ENCODE measurements at places on chromosomes 6 and 20.

GRCh38 chr20:60480950-60481742 is 522.9 kb downstream of the CDH26 start:
- no peak for DNase-seq

DNA sequence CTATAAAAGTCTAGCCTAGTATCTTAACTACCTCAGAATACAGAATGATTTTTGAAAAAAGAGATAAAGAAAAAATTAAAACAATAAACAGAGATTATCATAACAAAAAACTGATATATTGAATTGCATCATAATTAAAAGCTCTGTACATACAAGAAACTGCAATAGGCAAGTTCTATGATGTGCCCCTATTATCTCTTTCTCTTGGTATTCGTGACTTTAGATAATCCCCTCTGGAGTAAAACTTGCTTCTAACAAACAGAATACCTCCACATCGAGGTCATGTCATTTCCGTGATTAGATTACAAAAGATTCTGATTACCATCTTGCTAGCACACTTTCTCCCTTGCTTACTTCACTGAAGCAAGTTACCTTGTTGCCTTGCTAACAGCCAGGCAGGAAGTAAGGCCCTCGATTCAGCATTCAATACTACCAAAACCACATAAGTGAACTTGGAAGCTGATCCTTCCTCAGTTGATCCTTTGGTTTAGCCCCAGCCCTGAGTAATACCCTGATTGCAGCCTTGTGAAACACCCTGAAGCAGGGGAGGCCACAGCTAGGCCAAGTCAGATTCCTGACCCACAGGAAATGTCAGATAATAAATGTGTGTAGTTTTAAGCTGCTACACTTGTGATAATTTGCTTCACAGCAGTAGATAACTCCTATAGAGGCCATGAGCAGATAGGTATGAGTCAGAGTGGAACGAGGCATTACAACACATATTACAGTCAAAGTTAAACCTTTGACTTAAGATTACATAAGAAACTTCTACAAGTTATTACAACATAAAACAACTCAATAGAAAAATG is 53.7 kb upstream of the TMX4 start:
- DNase-seq, result peak; percentile 41

GRCh38 chr6:105326216-105326615 is 76.7 kb downstream of the PREP start:
- no peak for DNase-seq

GRCh38 chr6:8642131-8642530 is 206.8 kb upstream of the SLC35B3 start:
- no peak for DNase-seq

GRCh38 chr6:11604215-11604614 is 66.7 kb downstream of the TMEM170B start:
- DNase-seq, result no peak

DNA sequence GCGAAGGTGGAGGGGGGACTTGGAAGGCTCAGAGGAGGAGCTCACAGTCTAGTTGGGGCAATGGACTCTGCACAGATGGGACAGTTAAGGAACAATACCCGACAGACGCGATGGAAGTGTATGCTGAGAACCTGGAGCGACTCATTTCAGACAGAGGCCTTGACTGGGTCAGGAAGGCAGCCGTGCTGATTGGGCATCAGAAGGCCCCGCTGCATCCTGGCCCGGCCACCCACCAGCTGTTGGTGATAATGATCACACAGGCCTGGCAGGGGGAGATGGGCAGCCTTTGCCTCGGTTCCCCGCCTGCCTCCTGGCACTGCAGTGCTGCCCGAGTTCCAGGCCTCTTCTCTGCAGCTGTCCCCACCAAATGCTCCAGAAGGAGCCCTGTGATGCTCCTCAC is 62.4 kb downstream of the MDGA1 start:
- DNase-seq, result no peak

GRCh38 chr6:108561742-108562502 is 1.2 kb downstream of the FOXO3 start:
- DNase-seq, result no peak

GRCh38 chr6:5682530-5682929 is 324.2 kb downstream of the NRN1 start:
- no peak for DNase-seq

DNA sequence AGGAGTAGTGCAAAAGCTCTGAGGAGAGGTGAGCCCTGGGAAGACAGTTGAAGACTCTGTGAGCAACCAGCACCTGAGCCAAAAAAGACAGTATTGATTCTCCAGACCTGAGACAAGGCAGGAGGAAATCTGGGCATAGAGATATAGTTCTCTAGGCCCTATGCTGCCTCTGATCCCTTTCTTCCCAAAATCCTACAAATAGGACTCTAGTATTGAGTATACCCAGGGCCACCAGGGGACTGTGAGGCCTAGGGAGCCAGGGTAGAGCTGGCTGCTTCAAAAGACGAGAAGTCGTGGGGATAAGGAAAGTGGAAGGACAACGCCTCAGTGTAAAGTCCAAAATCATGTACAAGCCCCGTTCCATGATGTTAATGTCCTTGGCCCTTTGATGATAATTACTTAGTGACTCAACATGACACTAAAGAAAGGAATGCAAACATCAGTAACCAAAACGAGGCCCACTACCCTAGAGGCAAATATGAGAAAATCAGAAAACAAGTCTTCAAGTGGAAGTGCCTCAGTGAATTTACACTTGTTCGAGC is 197.3 kb upstream of the PROKR2 start:
- no peak for DNase-seq

GRCh38 chr6:89888138-89888514 is 6.1 kb upstream of the GJA10 start:
- no peak for DNase-seq

DNA sequence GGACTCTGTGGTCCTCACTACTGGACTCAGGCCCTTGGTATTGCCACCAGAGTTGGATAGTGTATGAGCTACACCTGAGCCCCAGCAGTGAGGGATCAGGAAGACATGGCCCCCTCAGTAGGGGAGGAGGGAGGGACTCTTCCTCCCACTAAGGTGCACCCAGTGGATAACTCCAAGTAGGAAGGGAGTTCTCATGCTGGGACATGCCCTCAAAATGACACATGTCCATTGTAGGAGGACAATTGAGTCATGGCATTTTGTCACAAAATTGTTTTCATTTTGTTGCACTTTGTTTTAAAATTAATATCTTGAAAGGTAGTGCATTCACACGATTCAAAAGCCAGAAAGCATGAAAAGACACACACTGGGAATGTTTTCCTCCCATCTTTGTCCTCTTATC is 127.2 kb downstream of the FOXO3 start:
- no peak for DNase-seq

DNA sequence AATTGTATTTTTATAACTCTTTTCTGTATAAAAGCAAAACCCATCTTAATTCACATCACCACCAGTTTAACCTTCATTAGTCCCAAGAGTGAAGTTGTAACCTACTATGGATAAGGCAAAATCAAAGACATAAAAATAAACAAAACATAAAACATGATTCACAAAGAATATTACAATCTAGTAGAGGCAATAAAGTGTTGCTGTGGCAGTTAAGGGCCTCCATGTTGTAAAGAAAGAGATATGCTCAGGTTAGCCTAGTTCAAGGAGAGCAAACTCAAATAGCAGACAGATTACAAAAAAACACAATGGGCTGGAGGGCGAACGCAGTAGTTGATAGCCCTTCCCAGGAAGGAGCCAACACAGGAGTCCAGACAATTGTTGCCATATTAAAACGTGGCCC is 13.4 kb downstream of the LGSN start:
- DNase-seq, result no peak

DNA sequence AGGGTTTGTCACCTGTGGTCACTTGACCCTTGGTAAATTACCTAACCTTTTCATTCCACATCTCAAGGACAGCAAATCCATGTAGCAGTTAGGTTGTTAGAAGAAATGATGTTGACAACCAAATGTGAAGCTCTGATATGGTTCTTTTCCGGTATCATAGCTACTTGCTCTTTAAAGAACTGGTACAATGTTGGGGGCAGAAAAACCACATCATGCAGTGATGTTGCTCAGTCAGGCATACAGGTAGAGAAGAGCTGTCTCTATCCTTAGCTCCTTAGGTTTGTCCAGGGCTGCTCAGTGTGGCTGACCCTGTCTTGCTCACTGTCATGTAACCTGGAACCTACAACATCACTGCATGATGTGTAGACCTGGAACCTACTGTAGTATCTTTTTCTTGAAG is 135.5 kb downstream of the LRRC1 start:
- no peak for DNase-seq

GRCh38 chr6:40727271-40727670 is 140.1 kb upstream of the LRFN2 start:
- DNase-seq, result no peak

- DNase-seq, result no peak
Measured at GRCh38 chr6:156773476-156773875, 3.7 kb upstream of the ARID1B start.

DNA sequence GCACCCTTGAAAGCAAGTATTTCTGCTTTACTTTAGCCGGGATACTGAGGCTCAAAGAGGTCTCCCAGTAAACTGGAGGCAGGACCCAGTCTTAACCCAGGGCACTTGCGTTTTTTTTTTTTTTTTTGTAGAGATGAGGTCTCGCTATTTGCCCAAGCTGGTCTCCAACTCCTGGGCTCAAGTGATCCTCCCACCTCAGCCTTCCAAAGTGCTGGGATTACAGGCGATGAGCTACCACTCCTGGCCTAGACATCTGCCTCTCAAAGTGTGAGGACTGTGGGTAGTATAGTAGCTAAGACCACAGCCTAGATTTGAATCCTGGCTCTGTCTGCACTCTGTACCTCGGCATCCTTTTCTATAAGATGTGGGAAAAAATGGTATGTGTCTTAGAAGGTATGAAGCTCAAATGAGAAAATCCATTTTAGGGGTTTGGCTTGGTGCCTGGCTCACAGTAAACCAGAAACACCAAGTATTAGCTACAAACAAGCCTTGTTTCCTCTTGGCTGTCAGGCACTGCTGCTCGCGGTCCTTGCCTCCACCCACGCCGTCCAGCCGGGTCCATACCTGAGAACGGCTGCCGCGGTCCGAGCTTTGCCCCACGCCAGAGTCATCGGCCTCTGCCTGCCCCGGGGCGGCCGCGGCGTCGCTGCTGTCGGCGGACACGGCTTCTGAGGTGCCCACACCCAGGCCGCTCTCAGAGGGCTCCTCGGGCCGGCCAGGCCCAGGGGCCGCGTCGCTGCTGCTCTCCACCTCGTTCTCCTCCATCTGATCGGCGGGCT is 1.2 kb downstream of the ZNF335 start:
- no peak for DNase-seq

GRCh38 chr20:31707994-31708735 is 14.5 kb downstream of the BCL2L1 start:
- DNase-seq, result no peak

DNA sequence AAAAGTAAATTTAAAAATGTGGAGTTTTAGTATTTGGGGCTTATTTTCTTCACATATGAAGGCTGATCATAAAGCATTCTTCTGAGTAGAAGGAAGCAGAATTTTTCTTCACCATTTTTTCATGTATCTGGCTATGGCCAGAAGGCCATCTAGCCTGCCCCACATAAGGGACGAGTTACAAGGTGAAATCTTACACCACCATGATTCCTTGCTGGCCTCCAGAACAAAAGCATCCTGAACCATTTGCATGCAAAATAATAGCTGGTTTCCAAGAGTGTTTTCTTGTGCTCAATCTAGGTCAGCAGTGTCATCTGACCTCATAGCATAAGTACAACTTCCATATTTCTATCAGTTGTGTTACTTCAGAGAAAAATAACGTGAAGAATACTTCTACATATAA is 93.1 kb downstream of the BMP5 start:
- no peak for DNase-seq

DNA sequence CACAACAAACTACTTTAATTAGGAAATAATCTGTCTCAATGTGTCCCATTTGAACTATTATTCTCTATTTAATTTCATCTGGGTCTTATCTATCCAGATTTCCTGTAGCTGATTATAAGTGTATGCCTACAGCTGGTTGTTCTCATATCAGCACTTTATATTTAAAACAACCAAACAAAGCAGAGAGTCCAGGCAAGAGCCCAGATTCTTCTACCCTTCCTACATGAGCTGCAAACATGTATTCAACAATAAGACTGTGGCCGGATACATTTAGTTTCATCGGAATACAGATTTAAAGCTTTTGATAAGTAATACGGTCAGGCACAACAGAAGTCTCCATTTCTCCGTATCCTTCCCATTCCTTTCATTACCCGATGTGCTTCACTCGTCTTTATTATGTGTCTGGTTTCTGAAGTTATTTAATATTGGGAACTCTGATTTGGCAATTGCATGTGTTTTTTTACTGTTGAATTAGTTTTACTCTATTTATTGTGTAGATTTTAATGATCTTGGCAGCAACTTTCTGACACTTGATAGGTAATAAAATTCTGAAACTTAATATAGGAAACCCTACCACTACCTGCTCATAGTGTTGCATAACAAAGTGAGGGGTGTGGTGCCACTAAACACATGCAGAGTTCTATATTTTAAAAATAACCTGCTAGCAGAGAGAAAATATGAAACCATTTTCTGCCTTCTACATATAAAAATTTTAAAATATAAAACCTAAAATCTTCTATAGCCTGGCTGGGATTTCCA is 653.5 kb upstream of the PTCHD4 start:
- DNase-seq, result no peak

GRCh38 chr6:38796850-38797249 is 81.7 kb downstream of the DNAH8 start:
- no peak for DNase-seq

DNA sequence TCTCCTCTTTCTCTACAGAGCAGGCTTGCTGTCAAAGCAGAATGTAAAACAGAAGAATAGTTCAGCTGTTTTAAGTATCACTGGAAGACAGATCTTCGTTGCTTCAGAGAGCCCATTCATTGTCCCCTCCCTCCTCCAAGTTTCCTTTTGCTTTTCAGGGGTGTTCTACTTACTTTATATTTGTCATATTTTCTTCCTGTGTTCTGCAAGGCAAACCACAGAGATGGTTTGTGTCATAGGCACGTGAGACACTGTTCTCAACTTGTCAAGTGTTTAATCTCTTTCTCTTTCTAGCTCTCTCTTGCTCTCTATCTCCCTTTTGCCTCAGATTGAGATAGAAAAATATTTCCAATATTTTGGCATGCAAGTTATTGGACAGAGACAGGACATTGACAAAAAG is 228.9 kb upstream of the DEFB112 start:
- DNase-seq, result no peak

- no peak for DNase-seq
Measured at GRCh38 chr6:2508071-2508470, 242.7 kb downstream of the MYLK4 start.

GRCh38 chr6:159068904-159069578 is 24.2 kb upstream of the TAGAP start:
- DNase-seq, result no peak

DNA sequence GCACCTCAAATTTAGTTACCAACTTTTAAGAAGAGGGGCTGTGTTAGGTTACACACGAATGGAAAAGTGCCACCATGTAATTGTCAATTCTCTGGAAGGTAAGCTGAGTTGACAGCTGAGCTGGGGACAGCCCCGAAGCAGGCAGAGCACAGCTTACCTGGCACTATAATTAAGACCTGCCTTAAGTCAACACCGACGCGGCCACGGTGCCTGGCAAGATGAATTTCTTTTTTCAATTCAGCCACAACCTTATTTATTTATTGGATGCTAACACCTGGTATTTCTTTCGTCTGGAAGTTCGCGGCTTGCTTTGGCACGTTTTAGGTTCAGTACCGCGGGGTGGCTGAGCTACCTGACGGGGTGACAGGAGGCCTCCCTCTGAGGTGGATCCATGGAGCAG is 40.6 kb upstream of the NFATC2 start:
- no peak for DNase-seq

Measured in AG09309 (cell line).